ENCODE measurements at places on chromosomes 2 and 18.

DNA sequence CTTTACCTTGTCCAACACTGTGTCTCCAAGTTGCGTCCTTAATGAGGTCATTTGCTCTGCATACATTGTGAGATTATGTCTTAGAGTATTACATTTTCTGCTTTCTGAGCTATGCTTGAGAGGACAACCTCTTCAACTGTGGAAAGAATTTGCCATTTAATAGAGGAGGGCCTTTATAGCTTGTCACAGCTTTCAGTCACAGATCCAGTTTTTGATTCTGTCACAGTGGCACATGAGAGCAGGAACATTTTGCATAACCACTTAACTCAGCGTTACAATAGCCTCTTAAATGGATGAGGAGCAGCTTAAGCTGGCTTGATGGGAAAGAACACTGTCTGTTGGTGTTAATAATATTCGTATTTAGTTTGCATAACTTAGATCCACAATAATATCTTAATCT, 63.0 kb downstream of the RHBDD1 start:
- no peak for DNase-seq

DNA sequence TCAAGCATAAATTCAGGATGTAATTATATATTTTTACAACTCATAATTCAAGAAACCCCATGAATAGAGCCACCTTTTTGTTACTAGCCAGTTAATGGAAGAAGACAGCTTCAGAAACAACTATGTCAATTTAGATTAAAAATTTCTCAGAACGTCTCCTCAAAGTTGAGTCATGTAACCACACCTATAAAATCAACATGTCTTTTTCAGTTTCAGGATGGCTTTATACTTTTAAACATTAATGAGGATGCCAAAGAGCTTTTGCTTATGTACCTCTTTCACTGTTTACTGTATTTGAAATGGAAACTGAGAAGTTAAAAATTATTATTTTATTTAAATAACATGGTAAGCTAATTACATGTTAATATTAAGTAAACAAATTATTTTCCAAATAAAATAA, 280.1 kb downstream of the PTH2R start:
- no peak for DNase-seq

DNA sequence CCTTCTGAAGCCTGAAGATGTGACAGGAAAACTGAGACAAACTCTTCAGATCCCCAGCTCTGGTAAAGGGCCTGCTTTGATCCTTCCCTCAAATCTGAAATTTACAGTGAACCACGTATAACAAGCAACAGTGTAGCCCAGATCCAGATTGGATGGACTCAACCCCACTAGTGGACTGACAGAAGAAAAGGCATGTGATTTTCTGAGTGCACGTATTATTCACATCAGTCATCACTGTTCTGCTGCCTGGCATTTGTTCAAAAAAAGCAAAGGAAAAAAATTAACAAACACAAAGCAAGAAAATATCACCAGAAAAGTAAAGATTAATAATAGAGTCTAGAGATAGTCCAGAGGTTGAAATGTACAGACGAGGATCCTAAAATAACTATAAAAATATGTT, 87.6 kb downstream of the CYRIA start:
- no peak for DNase-seq

GRCh38 chr18:42781298-42781815, 334.1 kb downstream of the RIT2 start:
- no peak for DNase-seq

- no peak for DNase-seq
Observed at GRCh38 chr2:170017860-170018532, 160.0 kb upstream of the MYO3B start.

GRCh38 chr2:32965523-32966171, 18.9 kb downstream of the LTBP1 start:
- no peak for DNase-seq

DNA sequence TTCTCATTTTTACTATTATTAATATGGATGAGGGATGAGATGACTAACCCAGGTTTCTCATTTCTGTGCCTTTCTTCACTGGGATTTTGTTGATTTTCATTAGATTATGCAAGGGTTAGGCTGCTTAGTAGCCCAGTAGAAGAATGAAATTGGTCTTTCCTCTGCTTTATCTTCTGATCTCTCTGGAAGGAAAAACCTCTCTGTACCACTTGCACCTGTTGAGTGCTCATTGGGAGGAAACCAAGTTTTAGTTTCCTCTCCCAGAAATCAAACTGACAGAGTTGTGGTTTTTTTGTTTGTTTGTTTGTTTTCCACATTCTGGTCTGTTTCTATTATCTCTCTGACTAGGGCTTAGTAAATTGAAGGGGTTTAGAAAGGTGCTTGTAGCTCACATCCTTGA, 60.8 kb downstream of the KIAA1328 start:
- no peak for DNase-seq

GRCh38 chr2:43020296-43020695, 206.1 kb downstream of the ZFP36L2 start:
- DNase-seq = no peak

DNA sequence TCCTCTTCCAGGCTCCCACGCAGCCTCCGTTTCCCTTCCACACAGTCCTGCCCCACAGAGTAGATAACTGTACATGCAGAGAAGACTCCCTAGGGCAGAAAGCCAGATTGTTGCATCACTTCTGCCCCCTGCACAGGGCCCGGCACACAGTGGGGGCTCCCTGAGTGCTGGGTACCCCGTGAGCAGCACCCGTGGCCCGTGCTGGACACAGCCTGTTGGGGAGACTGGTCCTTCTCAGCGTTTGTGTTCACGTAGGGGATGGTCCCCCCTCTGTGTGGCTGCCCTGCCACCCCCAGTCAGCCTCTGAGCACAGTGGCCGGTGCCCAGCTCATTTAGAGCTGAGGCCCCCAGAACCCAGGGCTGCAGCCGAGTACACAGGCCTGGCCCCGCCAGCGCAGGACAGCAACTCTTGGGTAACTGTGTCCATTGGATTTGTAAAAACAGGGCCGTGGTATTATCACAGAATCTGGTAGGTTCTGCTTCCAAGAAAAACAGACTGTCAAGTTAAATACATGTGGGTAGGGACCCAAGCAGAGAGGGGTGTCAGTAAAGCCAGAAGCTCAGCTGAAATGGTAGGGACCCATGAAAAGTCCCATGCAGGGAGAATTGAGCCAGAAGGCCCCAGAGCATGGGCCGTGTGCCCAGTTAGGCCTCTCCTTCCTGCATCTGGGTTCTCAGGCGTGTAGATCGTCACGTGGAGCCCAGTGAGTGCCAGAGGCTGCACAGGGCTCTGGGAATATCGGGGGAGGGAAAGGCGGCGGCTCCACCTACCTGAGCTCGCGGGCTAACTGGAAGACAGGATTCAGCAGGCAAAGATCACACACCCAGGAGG, 257.3 kb downstream of the ATAD2B start:
- no peak for DNase-seq

- no peak for DNase-seq
Observed at GRCh38 chr2:84732897-84733778, 147.7 kb downstream of the TRABD2A start.

GRCh38 chr2:21270708-21271122, 146.9 kb downstream of the TDRD15 start:
- no peak for DNase-seq

DNA sequence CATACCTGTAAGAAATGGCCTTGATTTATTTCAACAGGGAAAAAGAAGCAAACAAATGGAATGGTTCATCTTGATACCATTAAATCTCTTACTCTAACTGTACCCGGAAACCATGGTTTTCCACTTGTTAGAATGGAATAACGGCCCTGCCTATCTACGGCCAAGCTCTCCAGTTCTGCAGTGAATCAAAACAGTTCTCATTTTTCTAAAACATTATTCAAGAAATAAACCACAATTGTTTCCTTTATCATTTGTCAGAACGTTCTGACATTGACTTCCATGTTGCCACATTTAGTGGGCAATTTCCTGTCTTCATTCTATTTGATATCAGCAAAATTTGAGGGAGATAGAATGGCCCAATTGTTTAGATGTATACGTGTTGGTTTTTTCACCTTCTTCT, 118.8 kb upstream of the CDH19 start:
- no peak for DNase-seq

DNA sequence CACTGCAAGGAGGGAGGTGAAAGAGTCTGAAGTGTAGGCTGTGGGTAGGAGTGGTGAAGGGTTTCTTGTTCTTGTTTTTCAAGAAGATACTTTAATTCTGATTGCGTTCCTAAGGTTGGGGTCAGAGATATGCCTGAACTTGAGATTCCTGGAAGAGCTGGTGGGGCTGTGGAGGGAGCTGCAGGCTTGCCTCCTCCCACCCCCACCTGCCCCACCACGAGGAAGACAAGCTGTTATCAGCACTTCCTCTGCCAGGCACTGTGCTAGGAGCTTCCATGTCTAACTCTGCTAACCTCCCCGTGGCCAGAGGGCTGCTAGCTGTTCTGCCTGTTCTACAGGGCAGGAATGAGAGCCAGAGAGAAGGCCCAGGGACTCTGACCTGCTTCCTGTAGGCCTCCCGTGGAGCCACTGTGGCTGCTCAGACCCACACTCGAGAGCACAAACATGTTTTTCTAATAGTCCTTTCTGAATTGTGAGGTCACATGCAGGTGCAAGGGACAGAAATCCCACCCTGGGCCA, 13.7 kb downstream of the ANKRD23 start:
- DNase-seq = no peak

- DNase-seq = no peak
Observed at GRCh38 chr2:185633621-185634020, 105.0 kb upstream of the FSIP2 start.

DNA sequence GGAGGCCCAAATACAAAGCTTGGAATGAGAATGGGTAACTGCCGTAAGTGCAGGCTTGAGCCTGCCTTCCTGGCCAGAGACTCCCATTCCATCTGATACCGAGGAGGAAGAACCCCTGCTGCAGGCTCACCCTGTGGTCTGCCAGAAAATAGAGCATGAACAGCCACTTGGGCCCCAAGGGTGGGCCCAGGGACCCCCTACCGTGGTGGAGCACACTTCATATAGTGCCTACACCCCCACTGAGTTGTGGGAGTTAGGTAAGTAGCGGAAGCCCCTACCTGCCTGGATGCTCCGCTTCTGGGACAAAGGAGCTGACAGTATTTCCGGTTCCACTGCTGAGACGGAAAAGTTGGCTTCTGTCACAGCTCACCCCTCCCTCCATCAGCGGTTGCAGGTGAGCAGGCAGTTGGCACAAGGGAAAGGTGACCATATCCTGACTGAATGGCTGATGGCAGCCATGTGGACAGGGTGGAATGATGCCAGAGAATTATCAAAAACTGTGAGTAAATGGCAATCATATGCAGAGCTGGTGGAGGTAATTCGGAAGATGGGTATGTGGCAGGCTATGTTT, 11.5 kb upstream of the C2orf42 start:
- no peak for DNase-seq

DNA sequence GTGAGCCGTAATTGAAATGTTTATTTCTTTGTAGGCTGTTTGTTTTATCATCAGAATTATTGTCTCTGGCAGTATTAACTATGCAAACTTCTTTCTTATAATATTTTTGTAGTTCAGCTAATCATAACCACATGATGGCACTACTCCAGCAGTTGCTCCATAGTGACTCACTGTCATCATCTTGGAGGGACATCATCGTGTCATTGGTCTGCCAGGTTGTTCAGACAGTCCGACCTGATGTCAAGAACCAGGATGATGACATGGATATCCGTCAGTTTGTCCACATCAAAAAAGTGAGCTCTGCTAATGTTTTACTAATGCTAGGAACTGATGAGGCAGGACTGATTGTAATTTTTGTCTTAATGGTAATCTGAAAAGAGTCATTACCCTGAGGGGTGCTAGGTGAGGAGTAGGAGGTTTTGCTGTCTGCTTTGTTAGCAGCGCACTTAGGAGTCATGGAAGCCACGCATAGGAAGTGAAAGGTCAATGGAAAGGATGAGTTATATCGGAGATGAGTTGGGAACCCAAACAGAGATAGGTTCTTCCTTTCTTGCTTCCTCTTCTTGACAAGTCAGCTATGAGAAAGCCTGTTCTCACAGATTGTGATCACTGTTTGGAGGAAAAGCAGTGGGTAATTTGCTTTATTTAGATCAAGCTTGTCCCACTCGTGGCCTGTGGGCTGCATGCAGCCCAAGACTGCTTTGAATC, 49.2 kb downstream of the PIKFYVE start:
- no peak for DNase-seq

DNA sequence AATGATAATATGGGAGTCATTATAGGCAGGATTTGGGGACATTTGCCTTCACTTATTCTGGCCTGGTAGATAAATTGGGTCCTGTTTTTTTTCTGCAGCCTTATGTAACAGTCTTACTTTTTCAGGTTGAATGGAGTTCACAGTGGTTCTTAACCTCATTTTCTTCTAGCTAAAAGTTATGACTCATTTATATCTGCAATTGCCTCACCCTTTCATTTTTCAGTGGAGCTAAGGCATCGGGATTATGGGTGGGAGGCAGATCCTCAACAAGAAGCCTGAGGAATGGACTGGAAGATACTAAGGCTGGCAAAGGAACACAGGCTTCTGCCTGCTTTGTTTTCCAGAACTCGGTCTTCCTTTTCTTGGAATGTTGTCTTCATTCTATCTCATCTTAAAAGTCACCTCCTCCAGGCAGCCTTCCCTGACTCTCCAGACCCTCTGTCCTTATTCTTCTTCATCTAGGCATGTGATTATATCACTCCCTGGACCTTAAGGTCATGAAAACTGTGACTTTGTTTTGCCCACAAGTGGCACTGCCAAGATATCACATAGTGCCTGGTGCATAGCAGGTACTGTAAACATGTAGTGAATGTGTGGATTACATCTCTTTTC, 41.0 kb upstream of the ACSL3 start:
- DNase-seq = no peak

DNA sequence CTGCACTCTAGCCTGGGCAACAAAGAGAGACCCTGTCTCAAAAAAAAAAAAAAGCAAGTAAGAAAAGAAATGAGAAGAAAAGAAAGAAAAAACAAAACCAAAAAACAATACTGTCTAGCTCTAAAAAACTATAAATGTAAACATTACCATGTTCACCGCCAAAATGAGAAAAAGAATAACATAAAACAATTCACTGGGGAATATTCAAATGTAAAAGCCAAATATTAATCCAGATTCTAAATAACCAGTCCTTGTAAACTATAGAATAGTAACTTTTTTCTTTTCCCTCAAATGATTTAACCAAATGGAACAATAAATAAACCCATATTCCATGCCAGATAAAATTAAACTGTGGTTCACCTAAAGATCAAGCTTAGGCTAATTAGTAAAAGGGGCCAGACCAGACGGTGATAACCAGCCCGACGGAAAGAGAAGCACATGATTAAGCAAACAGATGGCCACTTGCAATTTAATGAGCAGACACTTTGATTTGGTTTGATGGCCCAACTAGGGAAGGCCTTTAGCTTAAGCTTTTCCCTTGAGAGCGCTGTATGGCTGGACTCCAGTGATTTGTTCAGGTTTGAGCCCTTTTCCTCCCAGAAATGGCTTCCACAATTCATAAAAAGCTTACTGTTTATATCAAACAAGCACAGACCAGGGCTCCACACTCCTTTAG, 39.4 kb upstream of the ZNF397 start:
- no peak for DNase-seq

DNA sequence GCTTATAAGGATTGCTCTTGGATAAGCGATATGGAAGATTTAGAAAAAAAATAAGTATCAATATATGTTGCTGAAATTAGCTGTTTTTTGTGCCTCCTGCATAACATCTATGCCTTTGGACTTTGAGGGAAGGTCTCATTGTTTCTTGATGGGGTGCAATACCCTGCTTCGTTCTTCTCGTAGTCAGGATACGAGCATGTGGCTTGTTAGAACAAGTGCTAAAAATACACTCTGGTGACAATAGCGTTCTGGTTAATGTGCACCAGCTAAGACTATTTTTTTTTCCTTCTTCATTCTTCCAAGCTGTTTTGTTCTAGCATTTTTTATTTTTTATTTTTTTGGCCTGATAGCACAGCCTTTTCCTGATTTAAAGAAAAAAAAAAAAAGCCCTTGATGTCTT, 97.5 kb downstream of the ZNF407 start:
- no peak for DNase-seq
